ENCODE measurements at places on chromosomes 12 and 14. TPM values are rescaled to one million over a fixed set of nuclear protein-coding genes. Genes with fewer than 3 reads are reported as not detected.

The SYT1 gene
- 1.8 TPM for total RNA-seq

The BMP4 gene
- 7.8 TPM for total RNA-seq

The CLEC7A gene
- total RNA-seq: 25.8 TPM

DNA sequence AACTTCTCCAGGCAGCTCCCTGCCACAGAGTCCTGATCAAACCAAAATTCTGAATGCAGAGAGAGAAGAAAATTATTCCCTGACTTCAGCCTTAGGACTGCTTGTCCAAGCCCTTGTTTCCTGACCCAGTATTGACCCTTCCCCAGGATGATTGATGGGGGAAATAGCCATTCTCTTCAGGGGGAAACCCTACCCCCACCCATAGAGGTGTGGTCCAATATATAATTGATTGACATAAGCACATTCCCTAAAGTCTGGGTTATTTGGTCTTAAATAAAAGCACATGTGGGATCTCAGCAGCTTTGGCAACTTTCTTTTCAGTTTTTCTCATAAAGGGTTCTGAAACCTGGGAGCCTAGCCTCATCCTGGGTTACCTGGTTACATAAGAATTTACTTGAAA lies 201.2 kb upstream of the DDHD1 start:
- no peak overlapping the region for H3K27ac ChIP-seq
- no peaks in the 10 kb centered on the region for H3K27me3 ChIP-seq
- no peaks in the 10 kb centered on the region for H3K4me1 ChIP-seq
- no peak overlapping the region for H3K4me3 ChIP-seq
- H3K36me3 ChIP-seq: no peaks in the 10 kb centered on the region

DNA sequence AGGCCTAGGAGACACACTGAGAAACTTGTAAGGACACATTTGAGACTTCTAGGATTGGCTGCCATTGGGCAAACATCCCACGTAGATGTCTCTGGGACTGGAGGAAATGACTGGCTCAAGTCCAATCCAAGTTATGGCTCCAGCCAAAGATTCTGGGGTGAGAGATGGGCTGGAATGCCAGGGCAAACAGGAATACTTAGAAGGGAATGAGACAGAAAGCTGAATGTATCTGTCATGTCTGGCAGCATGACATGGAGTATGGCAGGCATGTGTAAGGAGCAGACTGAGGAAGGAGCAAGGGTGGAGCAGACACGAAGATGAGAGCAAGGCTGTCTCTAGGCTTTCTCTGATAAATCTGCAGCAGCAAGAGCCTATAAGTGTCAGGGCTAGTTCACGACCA lies 209.2 kb downstream of the PHLDA1 start:
- no peaks in the 10 kb centered on the region for H3K4me1 ChIP-seq
- no peak overlapping the region for H3K27ac ChIP-seq
- no peaks in the 10 kb centered on the region for H3K36me3 ChIP-seq
- no peak for DNase-seq
- H3K4me3 ChIP-seq: no peak overlapping the region

- H3K27ac ChIP-seq: no peak overlapping the region
- H3K36me3 ChIP-seq: no peaks in the 10 kb centered on the region
- H3K27me3 ChIP-seq: no peaks in the 10 kb centered on the region
- H3K4me3 ChIP-seq: no peak overlapping the region
- no peak for DNase-seq
These were observed 2.1 kb upstream of the RNASE13 start for GRCh38 chr14:21036751-21037150.

- H3K4me1 ChIP-seq: no peaks in the 10 kb centered on the region
- H3K36me3 ChIP-seq: no peaks in the 10 kb centered on the region
- H3K27ac ChIP-seq: no peak overlapping the region
- H3K27me3 ChIP-seq: no peaks in the 10 kb centered on the region
- no peak overlapping the region for H3K4me3 ChIP-seq
These were observed 153.8 kb upstream of the VASH1 start for GRCh38 chr14:76607510-76607909.

- H3K4me1 ChIP-seq: no peaks in the 10 kb centered on the region
- no peak for DNase-seq
- no peaks in the 10 kb centered on the region for H3K27me3 ChIP-seq
- H3K4me3 ChIP-seq: no peak overlapping the region
- no peaks in the 10 kb centered on the region for H3K36me3 ChIP-seq
These were observed 1.9 kb upstream of the DYNC1H1 start for GRCh38 chr14:101962503-101962874.

DNA sequence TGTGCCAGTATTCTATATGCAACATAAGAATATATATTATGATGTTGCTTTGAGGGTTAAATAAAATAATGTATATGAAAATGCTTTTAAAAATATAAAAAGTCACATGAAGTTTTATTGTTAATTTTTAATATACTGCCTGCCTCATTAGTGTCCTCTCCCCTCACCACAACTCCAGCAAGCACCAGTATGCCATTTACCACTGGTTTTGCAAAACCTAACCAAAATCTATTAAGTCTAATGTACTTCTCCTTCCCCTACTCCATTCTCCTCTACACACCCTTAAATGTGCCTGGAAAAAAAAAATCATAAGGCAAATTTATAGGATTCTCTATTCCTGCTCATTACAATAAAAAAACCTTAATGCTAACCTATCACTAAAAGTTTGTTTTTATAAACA lies 24.0 kb upstream of the GNG2 start:
- no peaks in the 10 kb centered on the region for H3K4me1 ChIP-seq
- H3K4me3 ChIP-seq: no peak overlapping the region
- no peak overlapping the region for H3K27ac ChIP-seq
- H3K36me3 ChIP-seq: no peaks in the 10 kb centered on the region

All from aorta (tissue), 5 donors.